ENCODE measurements at places on chromosomes 13 and 19. TPM values are rescaled to one million over a fixed set of nuclear protein-coding genes. Genes with fewer than 3 reads are reported as not detected.

The ZNF844 gene
- 16.4 TPM for total RNA-seq

GRCh38 chr19:33740811-33741396, 55.8 kb upstream of the KCTD15 start:
- H3K27ac ChIP-seq = no peak overlapping the region
- H3K27me3 ChIP-seq = peaks cover 78% of the 10 kb centered on the region
- no peak for DNase-seq
- no peaks in the 10 kb centered on the region for H3K4me1 ChIP-seq
- H3K36me3 ChIP-seq = no peaks in the 10 kb centered on the region

DNA sequence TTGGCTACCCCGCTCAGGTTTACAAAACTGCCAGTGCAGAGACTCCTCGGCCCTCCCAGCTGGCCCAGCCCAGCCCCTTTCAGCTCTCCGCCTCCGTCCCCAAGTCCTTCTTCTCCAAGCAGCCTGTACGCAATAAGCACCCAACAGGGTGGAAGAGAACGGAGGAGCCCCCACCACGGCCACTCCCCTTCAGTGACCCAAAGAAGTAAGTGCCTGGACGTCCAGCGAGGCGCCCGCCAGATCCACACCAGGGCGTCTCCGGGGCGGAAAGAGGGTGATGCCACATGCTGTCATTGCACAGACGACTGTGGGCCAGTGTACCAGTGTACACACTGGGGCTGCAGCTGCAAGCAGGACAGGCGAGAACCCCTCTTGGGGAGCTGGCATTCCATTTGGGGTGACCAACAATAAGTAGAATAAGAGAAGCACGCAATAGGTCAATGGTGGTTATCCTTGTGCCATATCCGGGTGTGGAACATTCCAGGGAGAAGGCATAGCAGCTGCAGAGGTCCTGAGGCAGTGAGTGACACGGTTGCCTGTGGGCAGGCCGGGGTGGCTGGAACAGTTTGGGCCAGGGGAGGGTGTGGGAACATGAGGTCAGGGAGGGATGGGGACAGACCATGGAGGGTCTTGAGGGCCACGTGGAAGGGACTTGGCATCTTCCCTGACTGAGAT, 41.3 kb downstream of the DPF1 start:
- H3K36me3 ChIP-seq = peaks cover 37% of the 10 kb centered on the region
- H3K4me1 ChIP-seq = no peaks in the 10 kb centered on the region
- DNase-seq = no peak
- no peaks in the 10 kb centered on the region for H3K27me3 ChIP-seq

The CATSPERD gene
- total RNA-seq = not detected

Data from left ventricle myocardium inferior (tissue), 1 donor.